ENCODE measurements at places on chromosomes 13 and 19.

- DNase-seq: peak; percentile 94
These were observed at the start of gene CA11 for GRCh38 chr19:48646001-48646721. TSS of gene CA11 (minus strand) at chr19:48646187. CDS start at chr19:48645632, 555 bp downstream.

DNA sequence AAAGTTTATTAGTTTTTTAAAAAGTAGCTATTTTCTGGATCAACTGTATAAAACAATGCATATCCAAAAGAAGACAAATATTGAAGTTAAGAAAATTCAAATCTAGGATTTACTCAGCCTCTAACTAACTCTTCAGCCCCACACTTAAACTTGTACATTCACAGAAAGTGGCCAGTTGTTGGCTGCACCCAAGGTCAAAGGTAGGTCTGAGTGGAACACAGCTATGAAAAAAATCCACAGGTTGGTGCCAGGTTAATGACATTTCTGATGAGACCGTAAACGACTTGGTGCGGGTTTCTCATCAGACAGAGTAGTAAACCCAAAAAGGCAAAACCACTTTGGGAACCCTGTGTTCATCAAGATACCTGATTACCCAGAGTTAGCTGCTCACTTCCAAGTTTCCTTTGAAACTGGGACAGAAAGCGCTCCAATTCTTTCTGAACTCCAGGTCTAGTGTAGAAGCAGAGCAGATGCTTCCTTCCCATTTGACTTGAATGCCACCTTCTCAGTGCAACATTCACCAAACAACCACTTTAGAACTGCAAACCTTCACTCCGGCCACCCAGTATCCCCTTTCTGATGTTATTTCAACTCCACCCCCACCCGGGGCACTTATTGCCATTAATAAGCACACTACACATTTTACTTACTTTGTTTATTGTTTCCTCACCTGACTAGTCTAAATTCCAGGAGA lies 208.3 kb upstream of the STARD13 start:
- DNase-seq: no peak

DNA sequence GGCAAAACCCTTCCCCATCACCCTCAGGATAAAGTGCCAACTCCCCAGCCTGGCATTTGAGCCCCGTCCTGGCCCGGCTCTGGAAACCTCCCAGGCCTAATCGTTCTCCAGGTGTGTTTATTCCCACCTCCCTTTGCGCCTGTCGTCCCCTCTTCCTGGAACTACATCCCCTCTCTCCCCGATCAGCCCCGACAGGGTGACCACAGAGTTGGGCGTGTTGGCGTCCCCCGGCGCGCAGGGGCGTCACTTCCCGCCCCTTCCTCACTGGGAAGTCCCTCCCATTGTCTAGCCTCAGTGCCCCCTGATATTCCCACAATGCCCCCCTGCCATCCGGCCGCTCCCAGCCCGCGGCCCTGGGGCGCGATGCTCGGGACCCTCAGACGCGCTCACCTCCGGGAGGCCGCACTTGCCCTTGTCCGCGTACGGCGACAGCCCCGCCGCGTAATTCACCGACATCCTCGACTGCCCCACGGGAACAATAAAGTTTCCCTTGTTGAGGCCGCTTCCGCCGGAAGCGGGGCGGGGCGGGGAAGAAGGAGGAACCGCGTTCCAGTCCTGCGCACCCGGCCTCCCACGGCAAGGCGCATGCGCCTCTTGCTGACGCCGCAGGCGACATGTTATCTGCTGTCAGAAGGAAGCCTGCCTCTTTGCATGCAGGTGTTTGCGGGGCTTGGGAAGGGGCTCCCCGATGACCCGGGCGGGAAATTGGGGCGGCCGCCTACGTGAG lies at the start of the genes ANKRD24 and SIRT6:
TSS of gene ANKRD24 (plus strand) at position 606 of the 727 bp plus-strand sequence. CDS start 3,737 bp downstream, outside the sequence.
TSS of gene SIRT6 (minus strand) at position 480 of the 727 bp plus-strand sequence. CDS start at position 456, 24 bp downstream.
- peak; percentile 97 for DNase-seq

- DNase-seq: no peak
These were observed at the start of gene LGALS13 for GRCh38 chr19:39602224-39602623. TSS of gene LGALS13 (plus strand) at chr19:39602524. CDS start at chr19:39602569, 45 bp downstream.

- no peak for DNase-seq
These were observed 65.2 kb downstream of the MICU2 start for GRCh38 chr13:21538753-21539152.

GRCh38 chr19:50563597-50563996 lies 4.6 kb downstream of the LRRC4B start:
- DNase-seq: no peak

DNA sequence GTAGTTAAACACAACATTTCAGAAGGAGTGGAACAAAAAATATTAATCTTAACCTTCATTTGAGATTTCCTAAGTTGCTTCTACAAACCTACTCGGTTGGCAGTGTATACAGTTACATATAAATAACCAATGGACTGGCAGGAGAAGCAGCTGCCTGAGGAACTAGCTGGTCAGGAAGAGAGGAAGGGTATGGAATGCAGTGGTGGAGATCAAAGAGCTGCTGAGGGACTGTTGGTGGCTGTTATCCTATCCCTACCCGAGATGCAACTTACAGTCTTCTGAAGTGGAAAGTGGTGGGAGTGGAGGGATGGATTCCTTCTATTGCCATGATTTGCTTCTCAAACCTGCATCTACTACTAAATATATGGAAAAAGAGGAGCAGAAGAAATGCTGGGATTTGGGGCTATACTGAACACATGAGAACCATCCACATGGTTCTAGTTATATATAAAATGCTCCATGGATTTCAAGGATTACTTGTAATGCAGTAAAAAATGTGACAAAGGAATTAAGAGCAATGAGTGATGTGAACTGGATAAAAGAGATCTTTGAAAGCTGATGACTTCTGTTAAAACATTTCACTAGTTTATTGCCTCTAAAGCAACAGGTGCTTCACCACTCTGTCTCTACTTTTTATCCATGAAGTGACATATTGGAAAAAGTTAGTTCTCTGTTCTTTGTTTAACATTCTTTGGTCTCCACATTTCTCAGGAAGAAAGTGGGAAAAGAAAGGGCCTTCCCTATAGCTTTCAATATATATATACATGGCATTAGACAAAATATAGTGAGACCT lies 29.9 kb downstream of the MICU2 start:
- no peak for DNase-seq

- DNase-seq: no peak
These were observed 567 bp upstream of the B3GNT3 start for GRCh38 chr19:17794412-17794730.

GRCh38 chr19:15374796-15375440 lies 4.7 kb downstream of the AKAP8 start:
- DNase-seq: no peak

- no peak for DNase-seq
These were observed 30.0 kb upstream of the HMGB1 start for GRCh38 chr13:30495746-30496145.

DNA sequence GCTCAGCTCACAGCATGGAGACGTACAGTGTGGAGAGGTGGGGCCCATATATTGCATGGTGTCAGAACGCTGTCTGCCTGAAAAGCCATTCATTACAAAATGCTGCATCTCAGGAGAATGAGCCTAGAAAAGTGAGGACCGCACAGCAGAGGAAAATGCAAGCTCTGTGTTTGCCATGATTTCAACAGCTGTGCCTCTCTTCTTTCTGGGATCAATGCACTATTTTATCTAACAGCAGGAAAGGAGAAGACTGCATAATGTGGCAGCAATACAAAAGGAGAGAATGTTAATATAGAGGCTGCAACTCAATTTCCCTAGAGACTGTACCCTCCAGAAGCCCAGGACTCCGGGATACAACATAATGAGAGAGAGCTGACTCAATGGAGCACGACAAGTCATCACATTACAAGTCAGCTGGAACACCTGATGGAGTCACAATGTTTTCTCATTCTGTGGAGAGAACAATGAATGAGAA lies 368.0 kb downstream of the FGF14 start:
- DNase-seq: no peak

GRCh38 chr13:74074723-74075122 lies 59.5 kb downstream of the KLF12 start:
- no peak for DNase-seq

GRCh38 chr13:44433863-44434765 lies 60.5 kb downstream of the SERP2 start:
- DNase-seq: no peak

DNA sequence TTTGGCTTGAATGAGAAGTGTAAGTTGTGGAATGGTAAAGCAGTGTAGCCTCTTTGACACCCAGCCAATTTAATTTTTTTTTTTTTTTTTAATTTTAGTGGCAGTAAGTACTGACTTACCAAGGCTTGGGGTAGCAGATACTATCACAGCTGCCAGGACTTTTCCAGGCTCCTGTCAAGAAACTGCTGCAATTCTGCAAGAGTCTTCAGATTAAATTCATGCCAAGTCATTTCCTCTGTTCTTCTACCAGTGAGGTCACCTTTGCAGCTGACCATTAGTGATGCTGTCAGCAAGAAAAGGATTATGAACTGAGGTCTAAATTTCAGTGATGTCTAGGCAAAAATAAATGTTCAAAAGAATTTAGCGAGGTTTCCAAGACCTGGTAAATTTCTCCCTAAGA lies 91.2 kb downstream of the GGACT start:
- no peak for DNase-seq
